AG09309 (cell line): ENCODE measurements at places on chromosomes 12 and 14.

GRCh38 chr12:53803703-53804102 lies 51.9 kb upstream of the CISTR start:
- no peak for DNase-seq

DNA sequence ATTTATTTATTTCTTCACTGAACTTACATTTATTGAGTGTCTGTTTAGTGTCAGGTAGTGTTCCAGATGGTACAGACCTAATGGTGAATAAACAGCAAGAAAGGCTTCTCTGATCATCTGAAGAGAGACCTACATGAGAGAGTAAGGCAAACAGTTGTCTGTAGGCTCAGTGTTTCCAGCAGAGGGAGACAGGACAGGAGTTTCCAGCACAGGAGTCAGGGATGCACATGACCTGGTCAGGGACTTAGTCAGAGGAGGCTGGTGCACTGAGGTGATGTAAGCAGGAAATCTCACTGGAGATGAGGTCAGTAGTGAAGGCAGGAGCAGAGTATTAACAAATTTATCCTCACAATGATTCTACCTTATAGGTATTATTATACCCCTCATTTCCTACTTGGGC lies 233.2 kb downstream of the MDGA2 start:
- DNase-seq, result no peak

- DNase-seq, result no peak
Measured at GRCh38 chr12:114240288-114240687, 165.7 kb downstream of the TBX5 start.

DNA sequence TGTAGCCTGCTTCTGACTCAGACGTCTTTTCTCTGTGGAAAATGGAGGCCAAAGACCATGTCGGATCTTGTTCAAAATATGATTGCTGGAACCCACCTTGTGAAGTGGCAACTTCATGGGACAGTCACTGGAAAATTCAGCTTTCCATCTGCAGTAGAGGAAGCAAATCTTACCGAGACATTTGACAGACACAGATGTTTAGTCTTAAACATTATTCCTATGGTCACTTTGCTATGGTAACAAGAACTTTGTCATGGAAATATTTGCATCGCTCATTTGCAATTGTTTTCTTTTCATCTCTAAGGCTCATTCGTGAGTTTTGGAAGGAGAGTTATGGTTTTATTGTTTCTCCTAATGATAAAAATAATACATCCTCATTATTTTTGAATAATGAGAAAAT lies 98.3 kb upstream of the HIF1A start:
- DNase-seq, result no peak
